A549 (cell line): ENCODE measurements at places on chromosomes 11 and 22. TPM values are rescaled to one million over a fixed set of nuclear protein-coding genes. Genes with fewer than 3 reads are reported as not detected.

DNA sequence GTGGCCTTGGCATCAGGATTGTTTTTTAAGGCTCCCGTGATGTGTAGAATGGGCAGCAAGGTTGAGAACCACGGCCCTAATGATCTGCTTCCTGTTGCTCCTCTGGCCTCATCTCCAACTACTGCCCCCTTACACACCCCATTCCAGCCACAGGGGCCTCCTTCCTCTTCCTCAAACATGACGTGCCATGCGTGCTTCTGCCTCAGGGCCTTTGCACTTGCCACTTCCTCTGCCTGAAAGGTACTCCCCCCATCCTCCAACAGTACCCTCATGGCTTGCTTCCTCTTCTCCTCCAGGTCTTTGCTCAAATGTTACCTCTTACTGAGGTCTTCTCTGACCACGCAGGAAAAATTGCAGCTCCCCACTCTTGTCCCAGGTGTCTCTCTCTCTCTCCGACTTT is 93.9 kb upstream of the CSNK2A3 start:
- DNase-seq, result no peak

- no peak for DNase-seq
Measured at GRCh38 chr11:113579292-113579940, 104.2 kb upstream of the DRD2 start.

DNA sequence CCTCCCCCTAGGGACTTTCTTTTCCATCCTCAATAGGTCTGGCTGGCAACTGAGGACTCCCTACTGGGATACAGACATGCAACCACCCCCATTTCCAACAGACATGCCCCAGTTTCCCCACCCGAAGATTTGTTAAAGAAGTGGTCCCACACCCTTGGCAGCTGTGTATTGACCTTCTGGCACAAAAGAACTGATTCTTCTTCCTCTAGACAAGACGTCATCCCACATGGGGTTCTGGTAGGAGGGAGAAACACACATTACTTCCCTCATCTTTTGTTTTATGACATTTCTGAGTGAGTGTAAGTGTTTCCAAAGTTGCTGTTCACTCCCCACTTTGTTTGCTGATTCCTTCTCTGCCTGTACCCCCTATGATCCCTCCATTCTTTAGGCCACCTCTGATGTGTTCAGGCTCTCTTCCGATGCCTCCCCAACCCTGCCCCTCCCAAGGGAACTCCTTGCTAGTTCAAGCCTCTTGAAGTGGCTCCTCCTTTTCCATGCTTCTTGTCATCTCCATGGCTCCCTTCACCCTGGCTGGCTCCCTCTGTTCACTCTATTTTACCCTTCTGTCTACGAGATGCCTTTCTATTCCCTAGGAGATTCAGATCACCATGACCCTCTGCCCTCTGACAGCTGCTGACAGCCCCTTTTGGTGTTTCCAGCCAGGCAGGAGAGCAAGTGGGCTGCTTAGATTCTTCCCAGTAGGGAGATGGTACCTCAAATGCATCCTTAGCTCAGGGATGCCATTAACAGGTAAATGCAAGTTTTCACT is 4.3 kb downstream of the KIRREL3 start:
- DNase-seq, result no peak

DNA sequence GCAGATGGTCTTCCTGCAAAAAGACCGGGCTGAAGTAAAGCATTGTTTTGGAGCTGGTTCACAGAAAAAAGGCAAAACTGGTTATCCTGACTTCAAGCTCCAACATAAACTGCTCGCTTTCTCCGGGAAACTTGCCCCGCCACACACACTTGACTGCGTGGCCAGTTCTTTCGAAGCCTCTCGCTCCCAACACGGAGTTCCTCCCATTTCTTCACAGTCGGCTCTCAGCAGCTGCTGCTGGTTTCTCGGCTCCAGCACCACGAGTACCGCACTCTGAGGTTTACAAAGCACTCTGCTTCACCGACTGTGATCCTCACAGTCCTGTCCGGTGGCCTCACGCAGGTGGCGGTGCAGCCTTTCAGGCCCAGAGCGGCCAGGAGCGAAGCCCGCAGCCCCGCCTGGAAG is 264 bp downstream of the CHEK1 start:
- no peak for DNase-seq

The CSNK2A3 gene
- 3.9 to 5.1 TPM (median 4.4 TPM) in 3 replicates for polyA plus RNA-seq

The KLHL35 gene
- 0.56 to 0.72 TPM (median 0.69 TPM) in 3 replicates for polyA plus RNA-seq

- no peak for DNase-seq
Measured at GRCh38 chr11:16779436-16779835, 41.0 kb downstream of the C11orf58 start.
